IPS DF 6.9 (cell line): ENCODE measurements at places on chromosomes 1 and 21.

DNA sequence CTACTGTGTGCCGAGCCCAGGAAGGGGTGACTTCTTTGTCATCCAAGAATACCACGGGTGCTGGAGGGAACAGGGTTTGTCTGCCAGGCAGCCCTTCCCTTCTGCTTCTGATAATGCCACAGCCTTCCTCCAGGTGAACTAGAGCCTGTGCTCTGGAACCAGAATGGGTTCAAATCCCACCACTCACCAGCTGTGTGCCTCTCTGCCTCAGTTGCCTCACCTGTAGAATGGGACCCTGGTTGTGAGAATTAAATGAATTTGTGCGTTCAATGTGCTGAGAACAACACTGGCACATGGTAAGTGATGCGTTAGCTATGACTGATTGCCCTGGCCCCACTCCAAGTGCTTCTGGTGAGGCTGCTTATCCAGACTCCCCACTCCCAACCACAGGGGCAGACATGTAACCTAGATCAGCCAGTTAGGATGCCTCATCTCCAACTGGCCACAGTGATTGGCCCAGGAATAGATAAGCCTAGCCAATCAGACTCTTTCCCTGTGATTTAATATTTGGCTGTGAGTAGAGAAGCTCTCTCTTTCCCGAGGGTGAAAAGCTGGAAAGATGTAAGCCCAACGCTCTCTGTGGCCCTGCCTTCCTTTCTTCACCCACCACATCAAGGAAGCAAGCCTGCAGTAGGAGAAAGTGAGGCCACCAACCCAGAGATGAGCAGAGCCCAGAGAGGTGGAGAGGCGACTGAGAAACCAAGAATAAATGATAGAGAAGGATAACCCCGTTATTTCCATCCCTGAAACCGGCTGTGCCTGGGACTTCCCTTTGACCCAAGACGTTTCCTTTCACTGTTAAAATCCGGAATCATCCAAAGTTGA, 20.8 kb upstream of the LAPTM5 start:
- DNase-seq, result no peak

DNA sequence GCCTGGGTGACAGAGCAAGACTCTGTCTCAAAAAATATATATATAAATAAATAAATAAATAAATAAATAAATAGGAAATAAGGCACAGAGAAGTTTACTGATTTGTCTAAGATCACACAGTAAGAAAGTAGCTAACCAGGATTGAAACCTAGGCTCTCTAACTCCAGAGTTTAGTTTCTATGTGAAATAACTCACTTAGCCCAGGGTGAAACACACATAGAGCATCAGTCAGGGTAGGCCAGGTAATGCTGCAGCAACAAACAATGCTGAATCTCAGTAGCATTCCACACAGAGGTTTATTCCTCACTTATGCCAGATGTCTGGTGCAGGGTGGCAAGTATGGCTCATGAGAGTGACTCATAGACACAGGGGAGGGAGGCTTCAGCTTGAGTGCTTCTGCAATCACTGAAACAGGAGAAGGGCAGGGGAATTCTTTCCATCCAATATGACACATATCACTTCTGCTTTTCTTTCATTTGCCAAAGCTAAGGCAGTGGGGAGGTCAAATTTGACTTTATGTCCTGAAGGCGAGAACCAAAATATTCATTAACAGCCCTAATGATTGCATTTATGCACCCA, 37.1 kb upstream of the KANK4 start:
- no peak for DNase-seq

DNA sequence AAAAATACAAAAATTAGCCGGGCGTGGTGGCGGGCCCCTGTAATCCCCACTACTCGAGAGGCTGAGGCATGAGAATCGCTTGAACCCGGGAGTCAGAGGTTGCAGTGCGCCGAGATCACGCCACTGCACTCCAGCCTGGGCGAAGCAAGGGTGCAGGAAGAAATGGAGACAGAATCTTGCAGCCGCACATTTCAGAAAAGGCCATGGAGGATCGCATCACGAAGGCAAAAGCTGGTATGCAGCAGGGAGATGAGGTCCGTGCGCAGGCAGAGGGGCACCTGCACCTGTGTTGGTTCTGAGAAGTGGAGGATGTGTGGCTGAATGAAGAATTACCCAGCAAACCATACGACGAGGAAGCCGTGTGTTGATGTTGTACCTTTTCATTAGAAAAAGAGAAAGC, 53.0 kb upstream of the ABCG1 start:
- DNase-seq, result no peak

GRCh38 chr1:234199476-234200127, 173.7 kb upstream of the COA6 start:
- DNase-seq, result no peak

DNA sequence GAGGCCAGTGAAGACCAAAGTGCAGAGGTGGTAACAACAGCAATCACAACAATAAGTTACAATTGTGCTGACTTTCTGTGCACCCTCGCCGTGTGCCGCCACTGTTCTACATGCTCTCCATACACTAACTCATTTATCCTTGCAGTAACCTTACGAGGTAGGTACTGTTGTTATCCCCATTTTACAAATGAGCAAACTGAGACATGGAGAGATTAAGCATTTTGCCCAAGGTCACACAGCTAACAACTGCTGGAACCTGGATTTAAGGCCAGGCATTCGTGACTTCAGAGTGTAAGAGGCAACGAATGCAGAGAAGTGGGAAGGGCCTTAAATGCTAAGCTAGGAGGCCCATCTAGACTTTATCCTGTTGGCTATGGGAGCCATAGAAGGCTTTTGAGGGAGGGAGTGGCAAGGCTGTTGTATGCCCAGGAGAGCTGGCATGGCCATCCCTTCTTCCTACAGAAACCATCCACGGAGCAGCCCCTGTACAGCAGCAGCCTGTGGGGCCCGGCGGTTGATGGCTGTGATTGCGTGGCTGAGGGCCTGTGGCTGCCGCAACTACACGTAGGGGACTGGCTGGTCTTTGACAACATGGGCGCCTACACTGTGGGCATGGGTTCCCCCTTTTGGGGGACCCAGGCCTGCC, 36.6 kb downstream of the AZIN2 start:
- no peak for DNase-seq

GRCh38 chr1:19973616-19974015, 5.8 kb downstream of the PLA2G2A start:
- no peak for DNase-seq

DNA sequence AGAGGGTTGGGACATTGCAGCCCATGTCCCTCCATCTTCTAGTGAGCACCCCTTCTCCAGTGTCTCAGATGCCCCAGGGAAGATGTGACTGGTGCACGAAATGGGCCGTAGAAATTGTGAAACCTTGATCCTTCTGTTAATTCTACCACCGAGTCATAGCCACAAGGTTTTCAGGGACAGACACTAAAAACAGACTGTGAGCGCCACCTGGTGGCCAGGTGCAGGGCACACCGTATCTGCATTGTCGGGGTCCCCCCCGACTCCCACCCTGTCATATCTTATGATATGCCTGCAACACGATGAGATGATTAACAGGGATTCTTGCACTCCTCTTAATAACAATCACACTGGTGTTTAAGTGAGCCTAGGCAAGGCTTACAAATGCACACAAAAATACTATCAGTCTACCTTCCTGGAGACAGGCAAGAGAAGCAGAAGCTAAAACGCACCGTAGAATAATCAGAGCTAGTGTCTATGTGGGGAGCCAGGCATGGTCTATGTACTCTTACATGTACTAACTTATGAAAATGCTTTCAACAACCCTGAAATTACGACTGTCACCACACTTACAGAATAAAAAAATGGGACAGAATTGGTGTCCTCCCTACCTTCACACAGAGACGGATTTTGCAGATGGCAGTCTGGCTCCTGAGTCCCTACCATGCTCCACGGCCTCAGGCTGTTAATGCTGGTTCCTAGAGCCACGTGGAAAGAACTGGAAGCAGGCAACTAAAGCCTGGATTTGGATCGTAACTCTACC, 57.9 kb downstream of the FHAD1 start:
- peak; percentile 63 for DNase-seq

GRCh38 chr1:30740251-30741238, 17.0 kb downstream of the LAPTM5 start:
- no peak for DNase-seq

DNA sequence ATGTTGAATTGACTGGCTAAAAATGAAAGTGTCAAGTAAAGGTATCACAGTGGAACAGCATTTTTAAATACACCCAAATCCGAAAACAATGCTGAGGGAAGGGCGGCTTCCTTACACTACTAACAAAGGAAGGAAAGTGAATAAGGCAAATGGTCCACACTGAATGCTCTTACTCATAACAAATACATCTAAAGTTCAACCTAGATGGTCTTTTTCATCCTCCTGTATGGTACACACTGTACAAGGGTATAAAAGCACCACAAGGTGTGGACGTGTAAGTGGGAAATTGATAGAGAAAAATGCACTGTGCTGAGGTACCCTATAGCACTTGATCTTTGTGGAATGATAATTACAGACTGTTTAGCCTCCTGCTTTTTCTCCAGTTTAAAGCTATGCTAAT, 7.1 kb upstream of the PALMD start:
- no peak for DNase-seq

- DNase-seq, result no peak
Observed at GRCh38 chr1:64754173-64754572, 9.3 kb downstream of the RAVER2 start.

DNA sequence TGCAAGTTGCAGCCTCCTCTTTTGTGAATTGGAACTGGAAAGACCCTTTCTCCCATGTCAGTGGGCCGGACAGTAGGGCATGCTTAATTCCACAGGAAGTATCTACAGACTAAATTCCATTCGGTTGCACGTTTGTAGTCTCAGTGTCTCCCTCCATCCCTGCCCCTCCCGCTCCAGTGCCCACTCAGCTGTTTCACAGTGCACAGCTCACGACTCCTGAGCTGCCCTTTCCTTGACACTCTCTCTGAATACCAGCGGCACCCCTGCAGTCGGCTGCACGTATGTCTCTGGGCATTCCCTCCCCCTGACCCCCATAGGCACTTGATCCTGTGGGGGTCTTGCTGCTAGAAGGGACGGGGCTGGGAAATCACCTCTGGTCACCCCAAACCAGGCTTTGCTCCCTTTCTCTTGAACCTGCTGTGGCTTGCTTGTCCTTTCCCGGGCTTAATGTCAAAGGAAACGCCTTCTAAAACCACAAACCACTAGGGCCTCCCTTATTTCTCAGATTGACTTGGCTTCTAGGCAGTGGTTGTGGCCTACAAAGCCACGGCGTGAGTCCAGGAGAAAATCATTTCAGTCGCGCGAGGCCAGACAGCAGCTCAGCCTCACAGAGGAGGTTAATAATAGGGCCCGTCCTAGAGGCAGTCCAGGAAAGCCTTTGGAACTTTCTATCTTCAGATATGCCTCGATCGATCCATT, 365.3 kb upstream of the PROX1 start:
- no peak for DNase-seq

DNA sequence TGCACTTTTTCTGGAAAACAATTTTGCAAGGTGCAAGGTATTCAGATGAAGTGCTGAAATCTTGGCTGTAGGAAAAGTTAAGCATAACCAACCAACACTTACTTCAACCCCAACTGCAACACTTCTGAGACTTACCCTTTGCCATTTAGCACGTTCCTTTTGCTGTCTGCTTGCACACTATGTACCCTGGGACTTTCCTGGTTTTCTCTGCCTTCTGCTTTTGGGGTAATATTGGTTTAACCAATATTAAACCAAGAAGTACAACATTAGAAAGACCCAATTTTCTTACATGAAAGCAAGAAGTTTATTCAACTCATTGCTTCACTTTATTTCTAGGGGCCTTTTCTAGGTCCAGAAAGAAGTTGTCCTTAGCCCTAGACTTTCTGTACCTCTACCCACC, 193.0 kb downstream of the HLX start:
- DNase-seq, result no peak

- no peak for DNase-seq
Observed at GRCh38 chr1:198681831-198682759, 43.3 kb downstream of the PTPRC start.

GRCh38 chr1:229092377-229093237, 178.3 kb upstream of the RAB4A start:
- DNase-seq, result no peak

GRCh38 chr1:96510391-96510790, 211.2 kb upstream of the PTBP2 start:
- no peak for DNase-seq

DNA sequence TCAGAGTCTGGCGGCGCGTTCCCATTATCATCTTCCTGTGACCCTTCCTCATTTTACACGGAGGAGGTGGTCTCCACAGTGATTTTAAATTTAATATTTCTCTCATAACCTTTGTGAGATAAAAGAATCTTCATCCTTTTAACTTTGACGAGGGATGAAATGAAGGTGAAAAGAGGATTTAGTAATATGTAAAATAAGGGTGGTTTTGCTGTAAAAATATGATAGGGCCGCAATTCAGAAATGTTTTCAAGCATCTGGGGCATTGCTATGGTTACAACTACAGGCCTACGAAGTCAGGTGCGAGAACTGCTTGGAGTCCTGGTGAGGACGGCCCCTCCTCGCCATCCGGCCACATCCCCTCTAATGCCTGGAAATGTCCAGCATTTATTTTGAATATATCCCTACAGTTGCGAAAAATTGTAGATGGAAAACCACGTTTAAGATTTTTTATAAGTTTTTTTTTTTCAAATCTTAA, 422 bp upstream of the RSBN1 start:
- DNase-seq, result no peak

GRCh38 chr1:168007691-168008090, 70.8 kb upstream of the MPC2 start:
- no peak for DNase-seq

DNA sequence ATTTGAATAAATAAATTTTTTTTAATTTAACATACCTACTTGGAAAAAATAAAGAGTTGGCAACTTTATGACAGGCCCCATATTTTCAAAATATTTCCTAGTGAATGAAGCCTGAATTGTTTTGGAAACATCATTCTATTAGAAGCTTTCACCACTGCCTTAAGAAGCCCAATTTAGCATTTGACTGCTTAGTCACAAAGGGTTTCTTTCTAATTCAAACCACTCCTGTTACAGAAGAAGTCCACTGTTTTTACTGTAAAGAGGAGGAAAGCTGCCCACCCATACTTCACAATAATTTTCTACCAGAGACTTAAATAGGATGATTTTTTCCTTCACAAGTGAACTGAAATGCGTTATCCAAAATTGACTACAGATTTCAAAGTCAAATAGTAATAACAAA, 534.6 kb upstream of the PTBP2 start:
- DNase-seq, result no peak

GRCh38 chr21:15703932-15704331, 25.9 kb upstream of the USP25 start:
- no peak for DNase-seq

DNA sequence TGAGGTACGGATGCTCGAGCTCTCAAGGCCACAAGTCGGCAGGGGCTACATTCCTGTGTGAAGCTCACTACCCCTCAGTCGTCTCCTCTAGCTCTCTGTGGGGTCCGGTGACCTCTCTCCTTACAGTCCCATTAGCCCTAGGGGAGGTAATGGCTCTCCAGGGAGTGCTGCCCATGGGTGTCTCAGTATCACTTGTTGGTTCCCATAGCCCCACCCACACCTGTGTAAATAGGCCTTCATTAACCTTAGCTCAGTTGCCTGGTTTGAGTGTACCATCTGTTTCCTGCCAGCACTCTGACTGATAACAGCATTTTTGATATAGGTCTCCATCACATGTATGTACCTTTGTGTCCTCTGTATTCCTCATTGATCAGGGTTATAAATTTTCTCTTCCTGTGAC, 133.2 kb upstream of the KCNJ15 start:
- no peak for DNase-seq
